ENCODE measurements at places on chromosomes 1 and 21.
A peak's percentile ranks its signal among the peaks of the same experiment; 100 is the strongest.

DNA sequence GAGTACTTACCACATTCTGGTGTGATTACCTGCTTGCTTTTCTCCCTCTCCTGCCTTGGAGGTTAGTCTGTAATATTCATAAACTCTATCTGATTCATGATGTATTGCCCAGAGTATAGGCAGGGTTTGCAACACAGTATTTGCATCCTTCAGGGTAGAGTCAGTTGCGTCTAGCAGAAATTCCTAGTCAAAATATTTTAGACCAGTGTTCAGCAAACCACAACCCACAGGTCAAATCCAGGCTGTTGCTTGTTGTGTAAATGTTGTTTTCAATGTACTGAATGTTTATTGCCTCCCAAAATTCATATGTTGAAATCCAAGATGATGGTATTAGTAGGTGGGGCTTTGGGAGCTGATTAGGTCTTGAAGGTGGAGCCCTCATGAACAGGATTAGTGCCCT is 82.9 kb downstream of the NGF start:
- DNase-seq, result no peak

DNA sequence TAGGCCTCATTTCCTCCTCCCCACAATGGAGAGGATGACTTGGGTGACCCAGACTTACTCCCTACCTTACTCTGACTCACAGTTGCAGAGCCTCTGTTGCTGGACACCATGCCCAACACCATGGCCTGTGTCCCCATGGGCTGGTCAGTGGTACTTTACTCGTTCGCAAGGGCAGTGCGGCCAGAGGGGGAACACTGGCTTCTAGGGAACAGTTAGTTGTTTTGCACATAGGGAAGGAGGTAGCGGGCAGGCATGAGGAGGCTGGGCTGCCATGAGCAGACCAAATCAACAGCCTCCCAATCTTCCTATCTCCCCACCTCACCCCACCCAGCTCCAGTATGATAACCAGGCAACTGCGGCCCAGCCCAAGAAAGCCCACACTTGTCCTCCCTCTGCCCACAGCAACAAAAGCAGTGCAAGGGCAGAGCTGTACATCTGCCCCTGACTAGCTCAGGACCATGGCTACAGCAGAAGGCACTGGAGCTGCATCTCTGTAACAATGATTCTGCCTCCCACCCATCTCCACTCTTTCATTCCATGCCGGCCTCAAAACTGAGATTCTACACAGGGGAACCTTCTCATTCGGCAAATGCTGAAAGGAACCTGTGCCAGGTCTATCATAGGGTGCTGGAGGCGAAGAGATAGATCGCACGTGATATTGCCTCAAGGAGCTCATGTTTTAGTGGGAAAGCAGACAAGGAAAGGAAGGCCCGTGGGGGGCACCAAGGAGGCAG is 18.6 kb downstream of the TAL1 start:
- no peak for DNase-seq

- no peak for DNase-seq
These were observed 73.3 kb upstream of the FMO3 start for GRCh38 chr1:171017426-171017825.

DNA sequence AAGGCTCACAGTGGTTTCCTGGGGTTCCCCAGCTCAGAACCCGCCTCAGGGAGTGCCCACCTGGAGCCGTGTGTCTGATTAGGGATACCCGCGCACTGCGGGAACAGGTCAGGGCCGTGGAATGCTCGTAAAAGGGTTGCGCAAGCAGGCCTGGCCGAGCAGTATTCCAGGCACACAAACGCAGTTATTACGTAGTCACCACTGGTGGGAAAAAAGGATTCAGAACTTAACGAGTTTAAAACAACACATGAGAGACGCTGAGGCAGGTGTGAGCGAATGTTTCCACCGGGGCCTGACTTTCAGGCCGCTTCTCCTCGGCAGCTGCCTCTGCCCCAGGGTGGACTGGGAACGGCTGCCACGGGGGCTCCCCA is 18.2 kb downstream of the PLCH2 start:
- DNase-seq, result peak; percentile 30

- DNase-seq, result peak; percentile 73
These were observed 171.5 kb downstream of the ZNF281 start for GRCh38 chr1:200238311-200238710.

DNA sequence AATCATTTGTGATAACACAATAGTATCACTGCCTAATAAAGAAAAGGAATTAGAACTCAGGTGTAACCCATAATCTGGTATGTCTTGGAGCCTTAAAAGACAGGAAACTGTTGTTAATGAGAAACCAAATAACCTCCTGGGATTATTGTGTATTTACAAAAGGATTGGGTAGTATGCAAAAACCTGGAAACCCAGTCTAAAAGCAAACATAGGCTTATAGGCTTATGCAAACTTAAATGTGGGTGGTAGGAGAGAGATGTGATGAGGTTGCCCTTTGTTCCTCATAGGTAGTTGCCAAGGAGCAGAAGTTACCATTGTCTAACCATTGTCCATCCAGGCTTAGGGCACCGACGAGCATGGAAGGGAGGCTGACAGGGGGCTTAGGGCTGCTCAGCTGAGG is 165.8 kb downstream of the AK5 start:
- no peak for DNase-seq

DNA sequence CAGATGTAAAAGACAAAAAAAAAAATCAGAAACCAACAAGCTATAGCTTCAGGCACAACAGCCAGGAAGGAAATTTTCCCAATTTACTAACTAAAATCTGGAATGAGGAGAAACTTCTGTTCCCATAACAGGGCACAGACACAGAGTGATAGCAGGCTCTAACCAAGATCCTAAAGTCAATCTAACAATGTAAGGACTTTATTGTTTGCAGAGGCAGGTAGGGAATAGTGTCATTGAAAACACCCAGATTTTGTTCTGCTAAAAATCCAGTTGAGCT is 166.6 kb upstream of the ATP1B1 start:
- no peak for DNase-seq

- no peak for DNase-seq
These were observed 64.3 kb upstream of the TENT5C start for GRCh38 chr1:117541585-117541984.

GRCh38 chr1:54342288-54342687 is 63.9 kb downstream of the SSBP3 start:
- DNase-seq, result no peak

DNA sequence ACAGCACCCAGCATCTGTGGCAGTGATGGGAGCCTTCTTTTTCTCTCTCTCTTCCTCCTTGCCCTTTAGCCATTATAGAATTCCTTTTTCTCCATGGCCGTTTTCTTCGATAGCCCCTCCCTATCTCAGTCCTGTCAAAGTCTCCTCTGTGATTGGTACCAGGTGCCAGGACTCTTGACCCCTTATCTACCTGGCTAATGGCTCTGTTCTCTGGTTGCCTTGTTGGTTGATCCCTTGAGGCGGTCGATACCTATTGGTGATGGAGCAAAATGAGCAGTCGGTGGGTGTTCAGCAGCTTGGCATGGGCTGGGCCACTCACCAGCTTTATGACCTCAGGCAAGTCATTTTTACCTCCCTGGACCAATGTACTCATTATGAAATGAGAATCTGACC is 2.0 kb downstream of the ATF3 start:
- no peak for DNase-seq

- no peak for DNase-seq
These were observed 8.9 kb upstream of the DHRS3 start for GRCh38 chr1:12626888-12627287.

GRCh38 chr1:1315435-1315954 is 7.1 kb downstream of the PUSL1 start:
- DNase-seq, result no peak

DNA sequence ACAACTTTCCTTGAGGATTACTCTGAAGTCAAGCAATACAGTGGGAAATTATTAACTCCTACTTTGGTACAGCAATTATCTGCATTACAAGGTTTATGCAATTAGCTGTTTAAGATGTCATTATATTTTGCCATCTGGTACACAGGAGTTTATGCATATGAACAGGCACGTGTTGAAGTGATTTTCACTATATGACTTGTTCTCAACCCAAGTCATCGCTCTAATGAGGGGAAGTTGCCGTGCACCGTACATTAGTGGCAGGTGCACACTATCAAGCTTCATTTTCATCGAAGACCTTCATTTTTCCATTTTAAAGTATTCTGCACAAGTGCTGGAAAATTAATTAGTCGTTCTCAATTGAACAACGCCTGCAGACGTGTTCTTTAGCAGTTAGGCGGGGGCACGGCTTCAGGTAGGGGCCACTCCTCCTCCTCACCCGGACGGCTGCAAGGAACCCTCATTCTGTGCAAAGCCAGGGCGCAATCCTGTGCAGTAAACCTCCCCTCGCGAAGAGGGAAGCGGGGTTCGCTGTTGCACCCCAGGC is 39.8 kb upstream of the NFIA start:
- DNase-seq, result no peak

GRCh38 chr1:173920861-173921260 is 3.7 kb upstream of the SERPINC1 start:
- no peak for DNase-seq

DNA sequence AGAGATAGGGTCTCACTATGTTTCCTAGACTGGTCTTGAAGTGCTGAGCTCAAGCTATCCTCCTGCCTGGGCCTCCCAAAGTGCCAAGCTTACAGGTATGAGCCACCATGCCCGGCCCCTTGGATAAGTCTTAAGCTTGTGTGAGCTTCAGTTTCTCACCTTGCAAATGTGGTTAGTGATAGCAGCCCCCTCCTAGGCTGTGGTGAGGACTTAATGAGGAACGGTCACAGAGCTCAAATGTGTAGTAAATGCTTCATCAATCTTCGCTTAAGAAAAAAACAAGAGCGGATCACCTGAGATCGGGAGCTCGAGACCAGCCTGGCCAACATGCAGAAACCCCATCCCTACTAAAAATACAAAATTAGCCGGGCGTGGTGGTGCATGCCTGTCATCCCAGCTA is 3.0 kb downstream of the CNR2 start:
- DNase-seq, result no peak

GRCh38 chr1:54256522-54257345 is 56.8 kb downstream of the MRPL37 start:
- no peak for DNase-seq

- DNase-seq, result no peak
These were observed 36.9 kb downstream of the TP73 start for GRCh38 chr1:3689138-3689750.

DNA sequence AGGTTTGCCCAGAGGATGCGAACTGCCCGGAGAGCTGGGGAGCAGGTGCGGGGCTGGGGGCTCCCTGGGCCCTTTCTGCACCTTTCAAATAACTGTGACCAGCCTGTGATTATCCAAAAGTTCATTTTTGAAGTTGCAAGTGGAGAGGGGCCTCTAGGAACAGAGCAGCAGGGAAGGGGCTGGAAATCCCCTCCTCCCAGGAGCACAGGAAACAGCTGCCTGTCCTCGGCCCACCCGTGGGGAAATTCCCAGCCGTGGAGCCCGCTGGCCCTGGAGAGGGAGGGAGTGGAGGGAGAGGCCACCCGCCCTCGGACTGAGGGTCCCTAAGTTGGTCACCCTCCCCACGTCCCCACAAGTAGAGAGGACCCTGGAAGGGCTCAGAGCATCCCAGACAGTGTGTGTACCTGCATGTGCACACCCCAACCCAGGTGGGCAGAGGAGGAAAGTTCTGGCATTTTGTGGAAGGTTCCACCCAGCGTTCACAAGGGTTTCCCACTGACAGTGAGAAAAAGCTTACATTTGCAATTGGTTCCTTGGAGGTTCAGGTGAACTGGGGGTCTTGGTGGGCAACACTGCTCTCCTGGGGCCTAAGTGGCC is 1.2 kb upstream of the TNFRSF4 start:
- no peak for DNase-seq

DNA sequence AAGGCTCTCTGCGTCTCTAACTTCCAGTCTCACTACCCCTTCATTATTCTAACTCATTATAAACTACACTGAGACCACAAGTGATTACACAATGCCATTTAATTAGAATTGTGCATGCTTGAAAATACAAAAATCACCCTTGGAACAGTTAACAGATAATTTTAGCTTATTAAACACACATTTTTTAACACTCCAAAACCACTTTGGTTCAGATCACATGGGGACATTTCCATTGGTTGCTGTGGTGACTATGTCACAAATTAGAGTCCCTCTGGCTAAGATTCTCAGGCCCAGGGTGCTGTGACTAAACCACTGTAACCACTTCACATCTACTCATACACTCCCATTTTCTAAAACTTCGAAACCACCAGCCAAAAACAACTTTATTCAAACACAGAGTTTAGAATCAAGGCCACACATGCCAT is 43.0 kb downstream of the JAK1 start:
- peak; percentile 53 for DNase-seq

- no peak for DNase-seq
These were observed 140.4 kb downstream of the BRINP2 start for GRCh38 chr1:177311111-177311510.

GRCh38 chr1:24173638-24174575 is 13.2 kb downstream of the IFNLR1 start:
- DNase-seq, result no peak

GRCh38 chr1:202046748-202047708 is 36.6 kb downstream of the ELF3 start:
- DNase-seq, result peak; percentile 16

- no peak for DNase-seq
These were observed 47.2 kb downstream of the KLHDC7A start for GRCh38 chr1:18527921-18528320.

GRCh38 chr1:19818324-19818723 is 3.2 kb upstream of the RNF186 start:
- no peak for DNase-seq

DNA sequence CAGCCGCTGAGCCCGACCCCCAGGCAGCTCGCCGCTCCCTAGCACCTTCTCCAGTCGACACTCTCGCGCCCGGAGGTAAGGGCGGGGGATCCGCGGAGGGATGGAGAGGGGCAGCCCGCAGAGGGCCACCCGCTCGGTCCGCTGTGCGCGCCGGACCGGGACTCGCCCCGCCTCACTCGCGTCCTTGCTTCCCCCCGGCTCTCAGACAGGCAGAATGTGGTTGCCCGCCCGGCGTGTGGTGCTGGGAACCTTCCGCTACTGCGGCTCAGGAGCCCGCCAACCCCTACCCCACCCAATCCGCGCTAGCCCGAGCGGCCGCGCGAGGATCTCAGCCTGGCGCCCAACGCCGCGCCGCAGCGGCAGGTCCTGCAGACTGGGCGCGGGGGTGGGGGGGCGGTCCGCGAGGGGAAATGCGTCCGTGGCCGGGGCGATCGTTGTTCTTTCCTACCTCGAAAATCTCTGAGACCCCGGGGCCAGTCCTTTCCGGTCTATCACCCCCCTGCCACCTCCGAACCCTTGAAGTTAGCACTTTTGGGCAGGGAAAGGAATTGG is 404 bp downstream of the LRRC8C start:
- DNase-seq, result peak; percentile 63

- DNase-seq, result no peak
These were observed 13.8 kb upstream of the MPZL1 start for GRCh38 chr1:167707942-167708341.

All from cardiac fibroblast (primary cell).